CD4-positive, alpha-beta memory T cell (primary cell): ENCODE measurements at places on chromosomes 1 and 21. TPM values are rescaled to one million over a fixed set of nuclear protein-coding genes. Genes with fewer than 3 reads are reported as not detected.

The MRPL39 gene
- total RNA-seq = 19.1 TPM

The TSPAN1 gene
- not detected for total RNA-seq

The TCP10L gene
- 1.0 TPM for total RNA-seq

The FAM177B gene
- total RNA-seq = 0.79 TPM

GRCh38 chr1:180542838-180543145 lies 16.0 kb upstream of the OVAAL start:
- H3K36me3 ChIP-seq = no peaks in the 10 kb centered on the region
- H3K4me3 ChIP-seq = no peak overlapping the region
- no peaks in the 10 kb centered on the region for H3K4me1 ChIP-seq
- H3K27ac ChIP-seq = no peak overlapping the region
- no peaks in the 10 kb centered on the region for H3K27me3 ChIP-seq
- no peak for DNase-seq

DNA sequence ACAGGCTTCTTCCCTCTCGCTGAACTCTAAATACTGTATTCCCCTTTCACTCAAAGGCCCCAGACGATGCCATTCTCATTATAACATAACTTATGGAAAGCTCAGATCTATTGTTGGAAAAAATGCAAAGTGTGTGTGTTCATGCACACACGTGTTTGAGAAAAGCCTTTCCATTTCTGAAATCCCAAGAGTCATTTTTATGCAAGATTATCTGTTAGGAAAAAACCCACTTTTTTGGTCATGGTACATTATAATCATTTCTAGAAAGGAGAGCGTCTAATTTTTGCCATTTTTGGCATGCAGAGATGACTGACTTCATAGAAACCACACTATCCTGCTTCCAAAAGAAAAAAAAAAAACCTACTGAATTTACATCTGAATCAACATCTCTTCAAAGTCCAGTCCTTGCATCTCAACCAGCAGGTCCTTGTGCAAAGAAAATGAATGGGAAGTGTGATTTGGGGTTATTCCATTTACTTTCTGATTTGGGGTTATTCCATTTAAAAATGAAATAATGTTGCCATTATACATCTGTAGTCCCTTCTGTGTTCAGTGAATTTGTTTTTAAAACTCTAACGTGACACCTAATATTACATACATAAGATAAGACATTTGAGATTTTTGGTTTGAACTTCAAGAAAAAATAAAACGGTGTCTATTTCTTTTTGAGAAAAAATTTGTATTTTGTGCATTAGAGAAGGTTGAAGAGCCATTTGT lies 150.3 kb downstream of the DHRS3 start:
- no peaks in the 10 kb centered on the region for H3K27me3 ChIP-seq
- H3K4me1 ChIP-seq = peaks cover 26% of the 10 kb centered on the region

DNA sequence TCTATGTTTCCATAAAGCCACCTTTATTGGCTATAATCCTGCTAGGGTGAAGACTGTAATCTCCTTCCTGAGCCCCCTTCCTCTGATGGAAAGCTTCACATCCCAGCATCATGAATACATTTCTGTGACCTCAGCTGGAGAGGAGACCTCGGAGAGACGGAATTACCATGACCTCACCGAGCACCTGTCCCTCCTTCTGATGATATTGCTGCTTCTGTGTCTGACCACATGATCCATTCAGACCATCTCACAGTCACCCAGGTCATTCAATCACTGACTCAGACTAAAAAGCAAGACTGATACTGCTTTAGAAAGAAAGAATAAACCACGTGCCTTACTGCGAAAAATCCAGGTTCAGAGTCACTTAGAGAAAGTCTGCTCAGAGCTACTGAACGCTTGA lies 8.8 kb downstream of the KCND3 start:
- no peak for DNase-seq
- no peaks in the 10 kb centered on the region for H3K4me1 ChIP-seq
- H3K4me3 ChIP-seq = no peak overlapping the region
- H3K27me3 ChIP-seq = peaks cover 8% of the 10 kb centered on the region
- H3K27ac ChIP-seq = no peak overlapping the region
- H3K36me3 ChIP-seq = no peaks in the 10 kb centered on the region

- H3K36me3 ChIP-seq = no peaks in the 10 kb centered on the region
- no peak for DNase-seq
- no peaks in the 10 kb centered on the region for H3K27me3 ChIP-seq
Observed at GRCh38 chr21:41241341-41241740, 73.4 kb downstream of the BACE2 start.

DNA sequence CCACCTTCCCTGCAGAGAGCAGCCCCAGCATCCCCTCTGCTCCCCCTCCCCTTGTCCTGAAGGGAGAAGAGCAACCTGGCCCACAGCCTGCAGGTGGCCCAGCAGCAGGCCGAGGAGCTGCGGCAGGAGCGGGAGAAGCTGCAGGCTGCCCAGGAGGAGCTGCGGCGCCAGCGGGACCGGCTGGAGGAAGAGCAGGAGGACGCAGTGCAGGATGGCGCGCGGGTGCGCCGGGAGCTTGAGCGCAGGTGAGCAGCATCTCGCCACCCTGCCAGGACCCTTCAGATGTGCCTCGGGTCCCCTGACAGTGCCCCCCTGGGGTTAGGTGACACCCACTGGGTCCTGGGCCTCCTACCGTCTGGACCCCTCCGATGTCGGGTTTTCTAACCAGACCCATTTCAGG lies 22.3 kb downstream of the CROCC start:
- H3K4me1 ChIP-seq = no peaks in the 10 kb centered on the region
- DNase-seq = no peak
- no peak overlapping the region for H3K4me3 ChIP-seq
- H3K27ac ChIP-seq = no peak overlapping the region
